Right kidney (tissue), 9 donors: ENCODE measurements at places on chromosomes 6 and 20.

- no peak for DNase-seq
Measured at GRCh38 chr20:62587757-62588402, 54.4 kb upstream of the SLCO4A1 start.

GRCh38 chr6:158329531-158329930, 17.3 kb downstream of the TULP4 start:
- no peak for DNase-seq

- DNase-seq, result peak; percentile 53
Measured at GRCh38 chr20:34874094-34874654, 1.5 kb upstream of the GGT7 start.

DNA sequence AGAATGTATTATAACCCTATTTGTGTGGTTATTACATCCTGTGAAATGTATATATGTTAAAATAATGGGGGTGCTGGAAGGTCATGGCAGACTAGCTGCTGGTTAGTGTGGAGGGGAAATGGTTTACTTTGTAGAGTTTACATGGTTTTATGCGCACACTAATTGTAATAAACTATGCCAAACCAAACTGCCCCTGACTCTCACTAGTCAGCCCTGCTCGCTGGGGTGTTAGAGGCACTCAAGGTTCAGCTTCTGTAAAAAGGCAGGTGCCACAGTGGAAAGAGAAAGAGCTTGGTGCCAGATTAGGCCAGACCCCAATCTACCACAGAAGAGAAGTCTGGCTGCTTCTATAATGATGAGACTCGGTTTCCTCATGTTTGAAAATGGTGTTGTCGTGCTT, 52.7 kb downstream of the GOPC start:
- no peak for DNase-seq

DNA sequence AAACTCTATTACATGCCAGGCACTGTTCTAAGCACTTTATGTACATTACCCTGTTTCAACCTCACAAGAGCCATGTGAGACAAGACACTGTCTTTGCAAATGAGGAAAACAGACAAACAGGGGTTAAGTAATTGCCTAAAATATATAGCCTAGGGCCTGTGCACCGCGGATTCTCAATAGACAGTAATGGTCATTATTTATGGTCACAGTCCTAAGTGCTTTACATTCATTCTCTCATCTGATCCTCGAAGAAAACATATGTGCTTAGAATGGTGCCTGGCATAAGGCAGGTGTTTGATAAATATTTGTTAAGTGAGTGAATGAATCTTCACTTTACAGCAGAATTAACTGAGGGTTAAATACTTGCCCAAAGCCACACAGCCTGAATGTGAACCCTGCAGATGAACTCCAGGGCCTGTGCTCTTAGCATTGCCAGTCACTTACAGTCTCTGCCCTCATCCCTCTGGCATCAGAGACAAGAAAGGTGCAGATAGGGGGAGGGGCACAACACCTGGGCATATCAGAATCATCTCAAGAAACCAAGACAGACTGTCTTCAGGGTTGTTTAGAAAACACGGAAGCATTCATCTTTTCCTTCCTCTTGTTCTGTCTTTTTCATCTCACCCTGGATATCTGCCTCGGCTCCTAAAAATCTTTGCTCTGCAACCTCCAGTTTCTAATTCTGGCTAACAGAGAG, 92.8 kb upstream of the SASH1 start:
- no peak for DNase-seq

- DNase-seq, result no peak
Measured at GRCh38 chr20:32727683-32728082, 15.6 kb downstream of the COMMD7 start.

DNA sequence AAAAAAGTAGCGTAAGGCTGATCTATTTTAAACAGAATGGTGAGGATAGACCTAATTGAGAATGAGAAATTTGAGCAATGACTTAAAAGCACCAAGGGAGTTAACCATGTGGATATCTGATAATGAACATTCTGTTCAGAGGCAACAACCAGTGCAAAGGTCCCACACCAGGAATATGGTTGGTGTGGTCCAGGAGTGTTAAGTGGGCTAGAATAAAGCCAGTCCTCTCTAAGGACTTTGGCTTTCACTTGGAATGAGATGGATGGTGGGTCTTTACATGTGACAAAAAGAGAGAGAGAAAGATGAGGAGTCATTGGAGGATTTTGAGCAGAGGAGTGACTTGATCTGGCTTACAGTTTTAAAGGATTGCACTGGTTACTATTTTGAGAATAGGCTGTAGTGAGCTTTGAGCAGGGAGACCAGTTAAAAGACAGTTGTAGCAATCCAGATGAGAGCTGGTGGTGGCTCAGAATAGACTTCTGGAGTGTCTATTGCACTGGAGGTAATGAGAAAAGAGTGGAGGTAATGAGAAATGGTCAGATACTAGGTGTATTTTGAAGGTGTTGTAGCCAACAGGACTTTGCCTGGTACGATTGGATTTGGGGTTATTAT, 89.8 kb downstream of the SCAF8 start:
- no peak for DNase-seq

DNA sequence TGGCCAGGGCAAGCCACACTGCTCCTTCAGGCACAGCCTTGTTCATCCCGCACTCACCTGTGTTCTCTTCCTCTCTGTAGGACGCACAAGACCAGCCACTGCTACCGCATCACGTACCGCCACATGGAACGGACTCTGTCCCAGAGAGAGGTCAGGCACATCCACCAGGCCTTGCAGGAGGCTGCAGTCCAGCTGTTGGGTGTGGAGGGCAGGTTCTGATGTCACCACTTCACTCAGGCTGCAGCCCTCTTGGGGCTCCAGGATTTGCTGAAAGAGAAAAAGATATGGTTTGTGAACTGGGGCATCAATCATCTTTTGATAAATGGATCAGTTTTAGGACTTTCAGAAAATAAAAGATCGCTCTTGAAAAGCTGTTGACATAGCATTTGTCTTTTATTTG, 235.5 kb downstream of the NRN1 start:
- DNase-seq, result no peak

DNA sequence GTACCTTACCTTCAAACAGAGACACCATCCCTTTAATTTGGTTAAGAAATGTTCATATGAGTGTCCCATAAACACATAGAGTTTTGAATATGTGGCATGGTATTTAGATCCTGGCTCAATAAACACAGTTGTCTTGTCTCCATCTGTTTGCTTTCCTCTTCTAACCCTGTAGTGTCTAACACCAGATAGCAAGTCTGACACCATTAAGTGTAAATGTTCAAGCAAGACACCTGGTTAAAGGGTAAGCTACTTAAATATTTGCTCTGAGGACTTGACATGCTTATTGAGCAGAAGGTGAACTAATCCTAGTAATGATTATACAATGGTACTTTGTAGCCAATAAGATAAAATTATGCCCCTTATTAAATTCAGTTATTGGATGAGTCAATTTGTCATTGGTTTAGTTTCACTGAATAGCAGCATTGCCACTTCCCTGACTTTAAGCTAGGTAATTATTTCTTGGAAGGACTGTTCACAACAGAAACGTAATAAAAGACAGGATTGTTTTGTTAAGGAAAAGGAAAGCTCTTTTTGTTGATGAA, 26.9 kb upstream of the GOPC start:
- no peak for DNase-seq

DNA sequence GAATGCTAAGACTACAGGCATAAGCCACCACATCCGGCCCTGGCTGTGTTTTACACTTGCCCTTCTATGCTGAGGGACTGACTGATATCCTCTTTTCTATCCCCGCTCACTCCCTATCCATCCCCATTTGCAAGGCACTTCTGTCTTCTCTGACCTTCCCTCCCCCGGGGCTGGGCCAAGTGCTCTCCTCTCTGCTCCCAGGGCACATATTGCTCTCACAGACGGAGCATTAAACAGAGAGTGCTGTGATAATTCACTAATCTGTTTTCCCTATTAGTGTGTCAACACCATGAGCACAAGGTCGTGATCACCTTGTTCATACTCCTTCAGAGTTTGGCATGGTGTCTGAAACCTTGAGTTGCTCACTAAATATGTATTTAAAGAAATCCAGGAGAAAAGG, 9.0 kb upstream of the SLC2A12 start:
- no peak for DNase-seq

GRCh38 chr6:37689381-37689780, 8.3 kb downstream of the MDGA1 start:
- DNase-seq, result no peak

GRCh38 chr20:48146877-48147276, 361.6 kb upstream of the SULF2 start:
- DNase-seq, result no peak

- DNase-seq, result no peak
Measured at GRCh38 chr6:9233686-9234085, 798.3 kb upstream of the SLC35B3 start.

DNA sequence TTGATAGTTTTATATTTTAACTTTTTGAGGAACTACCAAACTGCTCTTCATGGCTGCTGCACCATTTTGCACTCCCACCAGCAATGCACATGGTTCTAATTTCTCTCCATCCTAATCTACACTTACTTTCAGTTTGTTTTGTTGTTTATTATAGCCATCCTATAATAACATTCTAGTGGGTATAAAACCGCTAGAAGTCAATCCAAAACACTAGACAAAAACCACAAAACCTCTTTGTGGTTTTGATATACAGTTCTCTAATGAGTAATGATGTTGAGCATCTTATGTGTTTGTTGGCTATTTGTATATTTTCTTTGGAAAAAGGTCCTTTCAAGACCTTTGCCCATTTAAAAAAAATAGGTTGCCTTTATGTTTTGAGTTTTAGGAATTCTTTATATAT, 5.6 kb downstream of the RPP21 start:
- no peak for DNase-seq

- no peak for DNase-seq
Measured at GRCh38 chr20:41359541-41360011, 7.0 kb downstream of the EMILIN3 start.

DNA sequence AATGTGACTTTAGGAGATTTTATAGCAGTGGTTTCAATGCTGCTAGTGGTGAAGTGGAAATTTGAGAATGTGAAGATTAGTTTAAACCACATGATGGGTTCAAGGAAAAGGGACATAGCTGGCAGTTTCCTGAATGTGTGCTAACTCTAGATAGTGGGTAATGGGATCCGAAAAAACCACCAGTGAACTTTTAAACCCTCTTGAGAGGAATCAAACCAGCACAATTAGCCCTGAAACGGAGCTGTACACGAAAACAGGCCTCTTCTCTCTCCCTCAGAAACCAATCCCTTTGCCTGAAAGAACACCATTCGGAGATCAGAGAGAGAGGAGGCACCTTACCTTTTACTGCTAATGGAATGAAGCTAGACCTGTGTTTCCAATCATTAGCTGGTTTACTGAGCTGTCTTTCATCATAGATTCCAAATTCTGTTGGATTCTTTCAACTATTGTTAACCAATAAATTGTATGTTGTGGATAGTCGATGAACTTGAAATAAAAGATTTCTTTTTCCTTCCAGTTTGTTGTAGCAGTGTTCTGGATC, 103.9 kb downstream of the AIG1 start:
- no peak for DNase-seq

DNA sequence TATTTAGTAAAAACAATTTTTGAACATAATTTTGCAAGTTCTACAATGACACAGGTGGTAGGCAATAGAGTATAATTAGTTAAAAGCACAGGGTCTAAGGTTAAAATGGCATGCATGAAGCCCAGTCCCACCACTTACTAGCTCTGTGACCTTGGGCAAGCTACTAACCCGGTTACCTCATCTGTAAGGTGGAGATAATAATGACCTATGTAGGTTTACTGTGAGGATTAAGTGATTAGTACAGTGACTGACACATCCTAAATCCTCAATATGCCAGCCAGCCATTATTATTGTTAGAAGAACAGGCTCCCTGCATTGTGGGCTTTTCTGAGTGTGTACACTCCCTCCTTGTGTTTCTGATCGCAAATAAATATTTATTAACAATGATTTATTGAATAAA, 26.2 kb downstream of the ATXN1 start:
- no peak for DNase-seq
